ENCODE measurements at places on chromosomes 7 and 10. TPM values are rescaled to one million over a fixed set of nuclear protein-coding genes. Genes with fewer than 3 reads are reported as not detected.

DNA sequence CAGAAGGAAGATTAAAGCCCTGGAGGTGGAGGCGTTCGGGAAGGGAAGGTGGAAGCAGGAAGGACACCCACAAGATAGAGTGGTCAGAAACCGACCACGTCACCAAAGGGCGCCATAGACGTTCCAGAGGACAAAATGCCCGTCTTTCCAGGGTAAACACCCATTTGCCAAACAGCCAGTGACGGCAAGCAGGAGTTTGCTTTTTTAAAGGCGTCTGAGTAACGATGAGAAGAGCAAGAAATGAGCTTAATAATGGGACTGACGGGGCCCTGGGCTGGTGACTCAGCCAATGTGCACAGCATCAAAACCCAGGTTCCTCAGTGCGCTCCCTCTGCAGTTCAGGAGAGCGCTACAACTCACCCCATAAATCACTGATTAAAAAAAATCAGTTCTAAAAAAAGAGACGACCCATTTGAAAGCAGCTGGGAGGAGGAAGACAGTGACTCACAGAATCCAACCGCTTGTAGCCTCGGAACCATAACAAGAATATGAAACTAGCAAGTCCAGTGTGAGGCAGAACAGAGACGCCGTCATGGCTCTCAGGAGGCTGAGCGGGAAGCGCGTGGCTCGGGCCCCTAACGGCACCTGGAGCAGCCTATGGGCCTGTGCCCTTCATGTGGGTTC is 5.9 kb downstream of the DIP2C start:
- DNase-seq, result no peak
- no peak overlapping the region for H3K27ac ChIP-seq
- peaks cover 17% of the 10 kb centered on the region for H3K27me3 ChIP-seq
- peaks cover 3% of the 10 kb centered on the region for H3K4me1 ChIP-seq
- no peak overlapping the region for H3K4me3 ChIP-seq

Gene TMEM273
- 100 TPM for total RNA-seq

GRCh38 chr10:121823993-121824463 is 103.8 kb downstream of the ATE1 start:
- H3K4me3 ChIP-seq, result no peak overlapping the region
- no peak overlapping the region for H3K27ac ChIP-seq
- peaks cover 2% of the 10 kb centered on the region for H3K4me1 ChIP-seq
- no peaks in the 10 kb centered on the region for H3K27me3 ChIP-seq
- peaks cover 8% of the 10 kb centered on the region for H3K36me3 ChIP-seq

- H3K36me3 ChIP-seq, result peaks cover 35% of the 10 kb centered on the region
- no peaks in the 10 kb centered on the region for H3K27me3 ChIP-seq
- DNase-seq, result peak; percentile 53
- H3K4me1 ChIP-seq, result peaks cover 47% of the 10 kb centered on the region
- H3K4me3 ChIP-seq, result peak overlapping the region; percentile 84
Observed at GRCh38 chr10:102394801-102395399, 605 bp upstream of the NFKB2 start.

Gene PIK3CG
- 49.6 TPM for total RNA-seq

GRCh38 chr7:102286237-102287110 is at the start of gene SH2B2:
TSS of gene SH2B2 (plus strand) at chr7:102286868. CDS start at chr7:102300551, 13,683 bp downstream.
- DNase-seq, result peak; percentile 33
- peak within 1 kb of the TSS; percentile 57 for H3K4me3 ChIP-seq
- no peak within 1 kb of the TSS for H3K27ac ChIP-seq
- H3K36me3 ChIP-seq, result no peaks in the 10 kb centered on the region

Gene C10orf53
- total RNA-seq, result not detected

DNA sequence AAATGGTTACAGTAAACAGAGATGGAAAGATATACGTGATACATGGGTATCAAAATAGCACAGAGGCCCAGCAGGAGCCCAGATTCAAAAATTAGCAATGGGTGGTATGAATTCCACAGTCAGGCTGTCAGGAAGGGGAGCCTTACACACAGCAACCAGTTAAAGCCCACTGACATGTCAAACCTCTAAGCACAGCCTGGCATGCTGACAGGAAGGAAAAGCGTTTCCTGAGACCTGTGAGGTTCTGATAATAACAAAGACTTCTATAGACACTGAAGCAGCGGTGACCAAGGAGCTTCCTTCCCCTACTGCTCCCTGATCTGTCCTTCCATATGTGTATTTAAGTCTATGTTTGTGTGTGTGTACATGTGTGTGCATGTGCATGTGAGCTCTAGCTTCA is 89.9 kb downstream of the PHYHIPL start:
- no peaks in the 10 kb centered on the region for H3K27me3 ChIP-seq
- H3K27ac ChIP-seq, result no peak overlapping the region
- DNase-seq, result no peak
- H3K36me3 ChIP-seq, result no peaks in the 10 kb centered on the region
- H3K4me1 ChIP-seq, result no peaks in the 10 kb centered on the region
- H3K4me3 ChIP-seq, result no peak overlapping the region

GRCh38 chr7:101912716-101913110 is 95.3 kb downstream of the CUX1 start:
- H3K27ac ChIP-seq, result no peak overlapping the region
- no peak overlapping the region for H3K4me3 ChIP-seq
- H3K27me3 ChIP-seq, result no peaks in the 10 kb centered on the region

Gene SEMA3C
- total RNA-seq, result not detected

Gene SEMA3D
- total RNA-seq, result not detected

GRCh38 chr7:101984133-101984879 is 166.9 kb downstream of the CUX1 start:
- H3K27me3 ChIP-seq, result no peaks in the 10 kb centered on the region
- DNase-seq, result no peak
- H3K4me1 ChIP-seq, result no peaks in the 10 kb centered on the region
- no peak overlapping the region for H3K27ac ChIP-seq

- no peaks in the 10 kb centered on the region for H3K27me3 ChIP-seq
- peaks cover 15% of the 10 kb centered on the region for H3K4me1 ChIP-seq
- no peak overlapping the region for H3K4me3 ChIP-seq
- no peak overlapping the region for H3K27ac ChIP-seq
Observed at GRCh38 chr10:129101232-129101980, 365.6 kb upstream of the MGMT start.

Gene CALML5
- not detected for total RNA-seq

- H3K4me3 ChIP-seq, result no peak overlapping the region
- no peaks in the 10 kb centered on the region for H3K36me3 ChIP-seq
- H3K27ac ChIP-seq, result no peak overlapping the region
- no peak for DNase-seq
- H3K27me3 ChIP-seq, result peaks cover 13% of the 10 kb centered on the region
- H3K4me1 ChIP-seq, result no peaks in the 10 kb centered on the region
Observed at GRCh38 chr7:43332193-43332796, 219.8 kb downstream of the HECW1 start.

DNA sequence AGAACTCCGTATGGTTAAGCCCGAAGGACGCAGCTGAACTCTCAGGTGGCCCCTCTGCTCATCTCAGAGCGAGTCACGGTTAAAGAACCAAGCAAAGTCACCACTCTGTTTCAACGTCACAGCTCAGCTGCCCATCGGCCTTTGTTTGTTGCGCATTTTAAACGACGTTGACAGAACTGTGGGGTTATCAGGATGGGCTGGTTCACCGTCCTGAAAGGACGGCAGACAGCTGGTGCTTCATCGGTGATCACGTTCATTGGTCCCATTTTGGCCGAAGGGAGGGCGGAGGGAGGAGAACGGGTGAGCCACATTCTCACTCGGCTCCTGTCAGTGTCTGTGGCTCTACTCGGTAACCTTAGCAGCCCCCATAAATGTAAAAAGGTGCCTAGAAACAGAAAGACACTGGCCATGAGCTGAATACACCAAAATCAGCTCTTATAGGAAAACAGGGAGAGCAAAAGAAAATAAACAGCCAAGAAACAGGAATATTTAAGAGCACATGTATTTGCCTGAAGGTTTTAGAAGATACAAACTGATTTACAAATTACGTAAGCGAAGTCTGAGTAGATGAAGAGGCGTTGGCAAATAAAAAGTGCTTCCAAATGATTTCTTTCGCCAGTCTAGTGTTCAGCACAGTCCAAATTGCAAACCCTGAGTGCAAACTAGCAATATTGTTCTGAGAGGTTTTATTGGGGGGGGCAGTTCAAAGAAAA is 8.4 kb downstream of the PRKAG2 start:
- no peaks in the 10 kb centered on the region for H3K4me1 ChIP-seq
- no peaks in the 10 kb centered on the region for H3K27me3 ChIP-seq
- no peak overlapping the region for H3K27ac ChIP-seq
- no peak for DNase-seq
- H3K36me3 ChIP-seq, result no peaks in the 10 kb centered on the region

GRCh38 chr7:90320014-90320413 is 1.1 kb downstream of the FAM237B start:
- H3K4me3 ChIP-seq, result no peak overlapping the region
- no peak for DNase-seq
- H3K36me3 ChIP-seq, result no peaks in the 10 kb centered on the region
- H3K27me3 ChIP-seq, result peaks cover 48% of the 10 kb centered on the region
- peaks cover 8% of the 10 kb centered on the region for H3K4me1 ChIP-seq
- H3K27ac ChIP-seq, result no peak overlapping the region

DNA sequence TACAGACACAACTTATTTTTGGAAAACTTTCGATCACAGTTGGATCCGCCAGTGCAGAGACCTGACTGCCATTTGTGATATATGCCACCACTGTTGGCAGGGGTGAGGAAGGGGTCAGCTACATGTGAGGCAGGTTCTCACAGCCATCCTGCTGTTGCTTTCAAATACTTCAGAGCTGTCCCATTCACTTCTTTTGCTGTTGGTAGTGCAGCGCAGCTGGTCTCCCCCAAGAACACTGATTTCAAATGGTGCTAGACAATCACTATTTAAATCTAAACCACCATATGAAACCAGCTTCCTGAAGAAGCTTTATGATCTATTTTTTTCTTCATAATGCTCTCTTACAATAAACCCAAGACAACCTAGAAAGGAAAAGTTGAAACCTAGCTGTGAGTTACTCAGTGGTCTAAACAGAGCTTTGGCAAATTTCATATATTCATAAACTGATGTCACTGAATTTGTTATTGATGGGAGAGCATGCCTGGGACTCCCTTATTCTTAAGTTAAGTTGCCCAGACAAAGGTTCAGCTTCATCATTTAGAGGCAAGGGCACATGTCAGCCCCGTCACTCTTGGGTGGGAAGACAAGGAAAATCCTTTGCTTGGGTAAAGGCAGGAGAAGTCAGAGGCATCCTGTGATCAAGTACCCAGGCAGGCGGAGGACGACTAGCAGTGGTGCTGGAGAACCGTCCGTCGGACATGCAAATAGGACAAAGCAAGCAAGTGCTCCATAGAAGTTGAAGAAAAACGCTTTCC is 143.4 kb upstream of the KLF14 start:
- H3K27me3 ChIP-seq, result no peaks in the 10 kb centered on the region
- H3K4me3 ChIP-seq, result no peak overlapping the region
- H3K27ac ChIP-seq, result peak overlapping the region; percentile 44
- H3K4me1 ChIP-seq, result peaks cover 39% of the 10 kb centered on the region
- DNase-seq, result no peak
- peaks cover 80% of the 10 kb centered on the region for H3K36me3 ChIP-seq

- no peaks in the 10 kb centered on the region for H3K27me3 ChIP-seq
- H3K36me3 ChIP-seq, result peaks cover 41% of the 10 kb centered on the region
- no peak overlapping the region for H3K27ac ChIP-seq
Observed at GRCh38 chr7:70790215-70791073, 341.5 kb upstream of the GALNT17 start.

- no peaks in the 10 kb centered on the region for H3K4me1 ChIP-seq
- H3K4me3 ChIP-seq, result no peak overlapping the region
- DNase-seq, result no peak
Observed at GRCh38 chr10:64112701-64113355, 591.6 kb downstream of the REEP3 start.

Gene UPK3BL2
- 14.0 TPM for total RNA-seq

Gene FAM25A
- total RNA-seq, result not detected

GRCh38 chr7:46781901-46782439 is 799.9 kb downstream of the TNS3 start:
- no peaks in the 10 kb centered on the region for H3K4me1 ChIP-seq
- no peak for DNase-seq
- H3K36me3 ChIP-seq, result no peaks in the 10 kb centered on the region
- no peak overlapping the region for H3K4me3 ChIP-seq
- no peaks in the 10 kb centered on the region for H3K27me3 ChIP-seq

Gene OPN1SW
- not detected for total RNA-seq

Gene STAM
- 39.8 TPM for total RNA-seq

GRCh38 chr7:146177301-146177700 is 60.7 kb downstream of the CNTNAP2 start:
- no peaks in the 10 kb centered on the region for H3K27me3 ChIP-seq
- no peak overlapping the region for H3K27ac ChIP-seq
- no peaks in the 10 kb centered on the region for H3K36me3 ChIP-seq
- H3K4me3 ChIP-seq, result no peak overlapping the region

GRCh38 chr7:157832006-157832405 is 495.2 kb downstream of the DNAJB6 start:
- H3K27ac ChIP-seq, result no peak overlapping the region
- no peak for DNase-seq
- no peaks in the 10 kb centered on the region for H3K27me3 ChIP-seq
- no peak overlapping the region for H3K4me3 ChIP-seq

DNA sequence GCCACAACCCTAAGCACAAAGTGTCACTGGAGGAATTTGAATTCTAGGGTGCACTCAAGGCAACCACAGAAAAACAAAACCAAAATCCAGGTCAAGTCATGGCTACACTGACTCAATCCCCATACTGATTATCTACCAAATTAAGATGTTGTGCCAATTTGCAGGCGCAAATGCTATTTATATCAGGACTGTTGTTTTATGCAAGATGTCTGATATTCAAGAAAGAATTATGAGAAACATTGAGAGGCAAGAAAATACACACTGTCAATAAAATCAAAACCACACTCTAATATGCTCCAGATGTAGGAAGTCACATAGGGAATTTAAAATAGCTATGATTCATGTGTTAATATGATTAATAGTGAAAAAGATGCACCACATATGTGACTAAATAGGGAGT is 141.3 kb upstream of the MINDY3 start:
- no peak for DNase-seq
- H3K4me1 ChIP-seq, result no peaks in the 10 kb centered on the region
- H3K27ac ChIP-seq, result no peak overlapping the region
- H3K27me3 ChIP-seq, result no peaks in the 10 kb centered on the region
- no peak overlapping the region for H3K4me3 ChIP-seq

DNA sequence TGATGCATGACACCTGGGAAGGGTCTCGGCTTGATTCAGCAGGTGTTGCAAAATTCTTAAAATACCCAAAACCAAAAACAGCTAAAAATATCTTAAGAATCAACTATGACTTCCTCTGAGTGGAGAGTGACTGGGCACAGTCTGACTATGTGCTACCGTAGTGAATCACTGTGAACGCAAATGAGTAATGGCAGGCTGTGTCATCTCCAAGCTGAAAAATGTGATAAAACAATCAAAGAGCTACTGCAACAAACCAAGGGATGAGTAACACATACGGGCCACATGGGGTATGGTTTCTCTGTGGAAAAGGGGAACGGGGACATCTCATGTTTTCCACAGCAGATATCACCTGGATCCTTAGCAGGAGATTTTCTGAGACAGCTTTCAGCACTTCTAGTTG is 127.5 kb downstream of the ABCA13 start:
- peak; percentile 22 for DNase-seq
- H3K27ac ChIP-seq, result no peak overlapping the region
- no peak overlapping the region for H3K4me3 ChIP-seq
- peaks cover 8% of the 10 kb centered on the region for H3K27me3 ChIP-seq
- H3K4me1 ChIP-seq, result peaks cover 5% of the 10 kb centered on the region

Data from activated CD4-positive, alpha-beta memory T cell treated with anti-CD3 and anti-CD28 coated beads, Interleukin-2, amount 10 ng/mL, durations not matched to agents 7 days and 5 days (primary cell).